Renal cortical epithelial cell (primary cell): ENCODE measurements at places on chromosomes 13 and 19. TPM values are rescaled to one million over a fixed set of nuclear protein-coding genes. Genes with fewer than 3 reads are reported as not detected.
A peak's percentile ranks its signal among the peaks of the same experiment; 100 is the strongest.

DNA sequence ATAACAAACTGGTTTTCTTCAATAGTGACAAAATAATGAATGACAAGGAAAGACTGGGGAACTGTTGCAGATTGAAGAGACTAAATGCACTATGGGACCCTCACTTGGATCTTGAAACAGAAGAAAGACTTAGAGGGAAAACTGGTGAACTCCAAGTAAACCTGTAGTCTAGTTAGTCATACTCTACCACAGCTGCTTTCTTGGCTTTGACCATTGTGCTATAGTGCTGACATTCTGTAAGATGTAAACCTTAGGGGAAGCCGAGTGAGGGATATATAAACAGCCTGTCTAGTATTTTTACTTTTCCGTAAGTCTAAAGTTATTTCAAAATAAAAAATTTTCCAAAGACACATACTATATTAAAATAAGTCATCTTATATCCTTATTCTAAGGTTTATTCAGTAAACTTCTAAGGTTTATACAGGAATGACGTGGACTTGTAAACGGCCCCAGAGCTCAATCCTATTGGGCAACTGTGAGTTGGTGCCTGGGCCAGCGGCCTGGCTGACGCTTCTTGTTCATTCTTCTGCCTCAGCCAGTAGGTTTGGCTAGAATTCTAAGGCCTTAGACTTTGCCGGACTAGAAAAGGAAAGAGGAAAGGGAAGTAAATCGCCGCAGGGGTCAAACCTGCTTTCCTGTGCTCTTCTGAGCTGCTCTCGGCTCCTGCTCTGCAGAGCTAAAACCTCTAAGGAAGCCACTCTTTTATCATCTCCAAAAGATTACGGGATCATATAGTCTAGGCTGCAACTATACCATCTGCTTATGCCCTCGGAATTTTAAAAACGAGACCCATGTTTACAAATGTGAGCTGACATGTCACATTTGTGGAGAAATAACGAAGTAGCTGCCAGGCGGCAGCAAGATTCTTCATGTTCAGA is 33.6 kb upstream of the UBE2L5 start:
- no peak for DNase-seq

DNA sequence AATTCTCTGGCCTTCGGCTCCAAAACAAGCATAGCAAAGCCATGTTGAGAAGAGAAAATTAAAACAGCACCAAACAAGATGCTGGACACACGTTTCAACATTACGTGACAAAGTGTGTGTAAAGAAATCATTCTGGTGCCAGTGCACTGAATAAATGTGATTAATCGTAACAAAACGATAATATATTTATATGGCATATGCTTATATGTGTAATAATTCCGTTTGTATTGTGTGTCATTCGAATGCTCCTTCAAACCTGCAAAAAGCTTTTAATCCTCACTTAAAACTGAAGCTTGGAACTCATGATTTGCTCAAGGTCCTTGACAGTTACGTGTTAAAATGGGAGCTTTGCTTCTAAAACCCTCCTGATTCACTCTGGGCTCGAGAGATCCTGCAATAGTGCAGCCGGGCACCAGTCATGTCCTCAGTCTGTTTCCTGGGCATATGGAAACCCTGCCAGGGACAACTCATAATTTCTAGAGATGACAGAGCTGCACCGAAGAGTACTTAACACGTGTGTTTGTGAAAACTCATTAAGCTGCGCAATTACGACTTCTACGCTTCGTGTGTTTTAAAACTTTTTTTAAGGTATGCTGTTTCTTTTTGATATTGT is 731 bp upstream of the AKAP8L start:
- no peak for DNase-seq

DNA sequence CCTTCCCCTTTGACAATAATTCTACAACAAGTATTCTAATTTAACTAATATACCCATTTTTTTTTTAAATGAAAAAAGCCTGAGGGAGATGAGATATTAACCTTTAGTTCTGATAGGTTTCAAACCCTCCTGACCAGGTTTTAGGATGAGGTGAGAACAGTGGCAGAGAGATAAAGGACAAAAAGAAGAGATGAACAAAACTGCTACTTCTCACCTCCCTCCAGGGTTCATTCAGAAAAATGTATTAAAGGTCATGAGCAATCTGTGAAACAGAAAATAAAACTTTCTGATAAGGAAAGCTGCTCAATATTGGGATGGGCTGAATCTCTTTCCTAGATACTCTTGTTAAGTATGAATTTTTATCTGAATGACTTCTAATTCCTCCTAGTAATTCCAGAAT is 24.1 kb downstream of the SERPINE3 start:
- DNase-seq = no peak

Gene ADM5
- 0.35 TPM in 2 replicates for total RNA-seq

- DNase-seq = no peak
Measured at GRCh38 chr13:42355491-42356183, 83.7 kb downstream of the AKAP11 start.

- no peak for DNase-seq
Measured at GRCh38 chr13:63460462-63461090, 2044.9 kb upstream of the PCDH20 start.

Gene TEX29
- total RNA-seq = not detected in 2 replicates

DNA sequence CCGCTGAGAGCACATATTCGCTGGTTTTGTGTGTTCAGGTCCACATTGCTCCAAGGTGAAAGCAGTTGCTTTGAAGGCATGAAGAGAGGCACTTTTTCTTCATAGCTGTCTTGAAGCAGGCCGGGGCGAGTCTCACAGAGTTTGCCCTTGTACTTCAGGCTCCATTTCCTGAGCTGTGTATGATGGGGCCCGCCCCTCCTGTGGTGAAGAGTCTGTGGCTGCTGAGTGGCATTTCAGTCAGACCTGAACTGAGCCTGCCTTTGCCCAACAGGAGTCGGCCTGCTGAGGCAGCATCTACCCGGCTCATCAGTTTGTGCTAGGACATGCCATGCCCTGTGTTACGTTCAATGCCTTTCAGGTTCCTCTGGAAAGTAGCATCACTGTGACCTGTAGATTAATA is 44.4 kb upstream of the C1QTNF9 start:
- peak; percentile 37 for DNase-seq

- no peak for DNase-seq
Measured at GRCh38 chr19:50893047-50893736, 18.0 kb downstream of the KLK4 start.

DNA sequence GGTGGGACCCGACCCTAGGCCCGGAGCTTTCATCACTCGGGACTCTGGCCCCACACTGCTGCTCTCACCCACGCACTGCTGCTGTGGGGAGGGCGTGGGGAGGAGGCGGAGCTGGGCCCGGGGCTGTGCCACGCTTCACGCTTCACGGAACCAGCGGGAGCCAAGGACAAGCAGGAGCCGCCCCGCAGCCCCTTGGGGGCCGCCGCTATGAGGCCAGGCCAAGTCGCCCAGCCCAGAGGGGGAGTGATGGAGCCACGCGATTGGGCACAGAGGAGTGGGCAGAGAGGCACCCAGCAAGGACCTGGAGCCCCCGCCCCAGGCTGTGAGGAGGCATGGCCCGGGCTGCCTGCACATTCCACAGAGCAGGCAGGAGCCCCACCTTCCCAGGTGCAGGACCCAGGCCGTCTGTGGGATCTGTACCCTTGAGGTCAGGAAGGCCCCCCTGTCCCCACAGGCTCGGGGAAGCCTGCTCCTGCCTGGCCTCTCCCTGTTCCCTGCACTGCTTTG is 10.2 kb upstream of the SUPT20H start:
- no peak for DNase-seq

- no peak for DNase-seq
Measured at GRCh38 chr13:47004540-47004939, 107.7 kb upstream of the HTR2A start.

GRCh38 chr13:46490129-46490528 is 62.8 kb upstream of the LRCH1 start:
- no peak for DNase-seq

Gene PSG4
- 3.6 and 22.4 TPM in 2 replicates for total RNA-seq

DNA sequence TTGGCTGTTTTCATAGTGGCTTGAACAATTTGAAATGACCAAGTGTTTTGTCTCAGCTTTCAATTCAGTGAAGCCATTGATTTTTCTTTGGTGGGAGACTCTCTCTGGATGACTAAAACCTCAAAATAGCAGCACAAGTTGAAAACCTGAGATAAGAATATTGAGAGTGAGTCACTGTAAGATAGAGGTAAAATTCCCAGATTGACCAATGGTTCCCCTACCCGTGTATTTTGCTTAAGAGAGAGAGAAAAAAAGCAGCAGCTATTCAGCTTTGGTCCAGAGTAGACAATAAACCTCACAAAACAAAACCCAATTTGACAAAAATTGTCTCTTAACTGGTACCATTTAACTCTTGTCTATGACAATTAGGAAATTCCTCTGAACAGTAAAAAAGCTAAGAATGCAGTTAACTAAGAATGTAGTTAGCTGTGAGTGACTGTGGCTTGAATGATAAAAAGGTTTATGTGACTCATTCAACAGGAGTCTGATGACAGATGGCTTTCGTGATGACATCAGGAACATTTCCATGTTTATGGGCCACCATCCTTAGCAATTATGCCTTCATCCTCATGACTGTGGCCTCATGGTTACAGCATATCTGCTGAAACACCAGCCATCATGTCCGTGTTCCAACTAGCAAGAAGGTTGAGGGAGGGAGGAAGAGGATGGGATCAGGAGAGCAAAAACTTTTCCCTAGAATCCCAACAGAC is 356.9 kb downstream of the NDFIP2 start:
- peak; percentile 62 for DNase-seq

Gene COL5A3
- not detected in 2 replicates for total RNA-seq

DNA sequence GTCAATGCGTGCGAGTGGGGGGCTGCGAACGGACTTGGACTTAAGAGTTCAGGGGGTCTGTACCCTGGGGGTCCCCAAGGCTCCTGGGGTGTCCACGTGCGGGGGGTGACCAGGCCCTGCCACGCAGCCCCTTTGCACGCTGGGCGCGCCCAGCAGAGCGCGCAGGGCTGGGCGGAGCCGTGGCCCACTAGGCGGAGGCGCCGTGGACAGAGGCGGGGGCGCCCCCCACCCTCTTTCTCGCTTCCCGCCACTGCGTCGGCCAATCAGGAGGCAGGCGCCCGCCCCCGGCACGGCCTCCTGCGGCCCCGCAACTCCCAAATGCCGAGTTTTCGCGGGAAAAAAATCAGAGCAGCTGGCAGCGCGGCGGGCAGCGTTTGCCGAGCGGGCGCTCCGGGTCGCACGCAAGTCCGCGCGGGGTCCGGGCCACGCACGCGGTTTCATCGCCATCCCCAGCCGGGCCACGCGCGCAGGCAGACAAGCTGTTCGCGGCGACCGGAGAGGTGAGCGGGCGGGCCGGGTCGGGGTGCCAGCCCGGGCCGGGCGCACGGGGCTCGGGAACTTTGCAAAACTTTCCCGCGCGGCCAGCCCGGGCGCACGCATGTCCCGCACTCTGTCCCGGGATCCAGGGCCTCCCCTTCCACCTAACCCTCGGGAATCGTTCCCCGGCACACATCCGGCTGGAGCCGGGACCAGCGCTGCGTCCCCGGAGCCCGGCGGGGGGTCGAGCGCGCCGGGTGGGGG is at the start of gene UHRF1:
TSS of gene UHRF1 (plus strand) at position 346 of the 741 bp plus-strand sequence. CDS start 1,385 bp downstream, outside the sequence.
- no peak for DNase-seq

- no peak for DNase-seq
Measured at GRCh38 chr19:40150170-40150569, 41.1 kb upstream of the MAP3K10 start.

Gene COX7A1
- total RNA-seq = 1.1 and 2.8 TPM in 2 replicates

- DNase-seq = no peak
Measured at GRCh38 chr13:28531845-28532387, 37.0 kb upstream of the FLT1 start.

DNA sequence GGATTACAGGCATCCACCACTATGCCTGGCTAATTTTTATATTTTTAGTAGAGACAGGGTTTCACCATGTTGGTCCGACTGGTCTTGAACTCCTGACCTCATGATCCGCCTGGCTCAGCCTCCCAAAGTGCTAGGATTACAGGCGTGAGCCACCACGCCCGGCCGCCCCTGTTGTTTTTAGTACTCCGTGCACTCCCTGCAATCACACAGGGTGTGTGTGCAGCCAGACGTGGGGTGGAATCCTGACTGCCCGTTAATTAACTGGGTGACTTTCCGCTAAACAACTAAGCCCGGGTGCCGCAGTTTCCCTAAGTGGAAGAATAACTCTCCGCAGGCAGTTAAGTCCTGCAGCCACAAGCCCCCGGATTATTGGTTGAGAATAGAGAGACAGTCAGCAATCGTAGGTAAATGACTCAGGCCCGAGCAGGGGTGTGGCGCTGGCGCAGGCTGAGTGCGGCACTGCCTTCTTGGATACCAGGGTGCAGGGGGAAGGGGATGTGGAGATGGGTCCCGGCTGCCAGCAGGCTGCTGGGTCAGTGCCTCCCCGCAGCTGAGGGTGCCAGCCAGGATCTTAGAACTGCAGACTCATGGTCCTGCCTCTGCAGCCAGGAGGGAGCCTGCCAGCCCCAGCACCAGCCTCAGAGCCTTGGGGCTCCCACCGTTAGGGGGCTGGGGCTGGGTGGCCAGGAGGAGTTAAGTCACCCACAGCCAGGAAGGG is 6.1 kb upstream of the FXYD3 start:
- no peak for DNase-seq

DNA sequence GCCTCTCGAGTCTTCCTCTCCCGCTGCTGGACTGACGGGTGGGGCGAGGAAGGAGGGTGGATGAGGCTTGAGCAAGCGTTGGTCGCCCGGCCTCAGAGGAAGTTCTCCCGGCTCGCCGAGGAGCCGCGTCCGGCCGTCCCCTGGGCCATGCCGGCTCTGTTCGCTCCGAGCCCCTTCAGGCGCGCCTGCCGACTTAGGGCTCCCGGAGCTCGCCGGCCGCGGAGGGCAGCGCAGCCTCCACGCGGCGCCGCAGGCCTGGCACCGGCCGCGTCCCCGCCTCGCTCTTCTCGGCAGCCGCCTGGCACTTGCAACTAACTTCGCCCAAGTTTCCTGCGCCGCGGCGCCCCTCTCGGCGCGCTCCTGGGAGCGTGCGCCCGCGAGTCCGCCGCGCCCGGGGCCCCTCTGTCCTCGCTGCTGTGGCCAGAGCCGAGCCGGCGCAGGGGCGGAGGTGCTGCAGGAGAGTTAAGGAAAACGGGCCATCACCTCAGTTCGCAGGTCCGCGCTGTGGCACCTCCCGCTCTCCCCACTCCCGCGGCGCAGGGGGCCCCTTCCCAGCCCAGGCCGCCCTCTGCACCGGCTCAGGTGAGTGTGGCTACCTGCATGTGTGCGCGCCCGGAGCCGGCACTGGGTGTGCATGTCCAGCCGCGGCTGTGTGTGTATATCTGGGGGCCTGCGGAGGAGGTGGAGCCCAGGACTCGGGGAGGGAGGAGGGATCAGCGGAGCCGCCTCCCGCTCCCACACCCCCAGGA is 641 bp upstream of the SOX21 start:
- peak; percentile 15 for DNase-seq

Gene PLVAP
- total RNA-seq = 0.10 and 0.52 TPM in 2 replicates

DNA sequence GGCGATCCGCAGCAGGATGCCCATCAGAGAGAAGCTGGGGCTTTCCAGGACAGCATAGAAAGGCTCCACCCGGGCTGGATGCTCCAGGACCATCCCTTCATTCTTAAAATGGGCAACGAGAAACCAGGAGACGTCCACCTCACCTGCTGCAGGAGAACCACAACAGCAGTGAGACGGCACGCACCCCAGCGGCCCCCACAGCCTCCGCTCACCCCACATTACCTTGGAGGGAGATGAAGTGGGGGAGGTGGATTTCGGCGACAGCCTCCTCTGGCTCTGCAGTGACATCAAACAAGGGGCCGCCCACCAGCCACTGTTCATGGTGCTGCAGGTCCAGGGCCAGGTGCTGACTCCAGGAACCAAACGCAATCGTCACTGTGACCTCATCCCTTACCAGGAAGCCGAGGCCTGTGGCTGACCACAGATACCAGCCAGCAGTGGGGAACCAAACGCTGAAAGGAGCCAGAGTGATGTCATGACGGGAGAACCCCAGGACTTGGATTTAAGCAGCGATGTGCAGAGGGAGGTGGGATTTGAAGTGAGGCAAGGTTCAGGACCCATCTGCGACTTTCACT is 25.1 kb downstream of the CARD8 start:
- no peak for DNase-seq

Gene DACH1
- total RNA-seq = 0.05 TPM in 1 of 2 replicates, not detected in the other

GRCh38 chr13:102781591-102781990 is 8.0 kb upstream of the TEX30 start:
- DNase-seq = no peak
